Body of pancreas (tissue), 4 donors: ENCODE measurements at places on chromosomes 16 and 17. TPM values are rescaled to one million over a fixed set of nuclear protein-coding genes. Genes with fewer than 3 reads are reported as not detected.
A peak's percentile ranks its signal among the peaks of the same experiment; 100 is the strongest.

GRCh38 chr17:43880420-43880991 lies 26.8 kb downstream of the MPP2 start:
- no peak overlapping the region for H3K4me3 ChIP-seq
- peak; percentile 82 for DNase-seq
- peaks cover 4% of the 10 kb centered on the region for H3K4me1 ChIP-seq
- no peaks in the 10 kb centered on the region for H3K27me3 ChIP-seq
- no peaks in the 10 kb centered on the region for H3K36me3 ChIP-seq

DNA sequence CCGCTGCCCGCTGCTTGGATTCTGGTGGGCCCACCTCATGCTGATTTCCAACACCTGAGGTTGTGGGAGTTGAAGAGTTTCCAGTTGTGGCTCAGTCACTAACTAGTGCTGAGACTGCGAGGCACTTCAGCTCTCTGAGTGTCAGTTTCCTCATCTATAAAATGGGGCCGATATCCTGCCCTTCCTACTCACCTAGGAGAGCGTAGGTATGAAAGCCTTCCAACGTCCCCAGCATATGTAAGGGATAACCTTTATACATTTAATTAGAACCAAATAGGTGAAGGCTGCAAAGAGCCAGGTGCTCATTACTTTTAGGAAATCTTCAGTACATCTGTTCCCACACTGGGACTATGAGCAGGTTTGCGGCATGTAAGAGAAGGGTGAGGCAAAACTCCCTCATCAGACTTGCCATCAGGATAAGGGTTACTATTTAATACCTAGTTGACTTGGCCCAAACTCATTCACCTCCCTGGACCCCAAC lies 782 bp upstream of the KIF18B start:
- no peaks in the 10 kb centered on the region for H3K36me3 ChIP-seq
- no peaks in the 10 kb centered on the region for H3K27me3 ChIP-seq
- DNase-seq = no peak

RCVRN gene
- not detected for total RNA-seq

CCL16 gene
- total RNA-seq = 0.78 TPM

DNA sequence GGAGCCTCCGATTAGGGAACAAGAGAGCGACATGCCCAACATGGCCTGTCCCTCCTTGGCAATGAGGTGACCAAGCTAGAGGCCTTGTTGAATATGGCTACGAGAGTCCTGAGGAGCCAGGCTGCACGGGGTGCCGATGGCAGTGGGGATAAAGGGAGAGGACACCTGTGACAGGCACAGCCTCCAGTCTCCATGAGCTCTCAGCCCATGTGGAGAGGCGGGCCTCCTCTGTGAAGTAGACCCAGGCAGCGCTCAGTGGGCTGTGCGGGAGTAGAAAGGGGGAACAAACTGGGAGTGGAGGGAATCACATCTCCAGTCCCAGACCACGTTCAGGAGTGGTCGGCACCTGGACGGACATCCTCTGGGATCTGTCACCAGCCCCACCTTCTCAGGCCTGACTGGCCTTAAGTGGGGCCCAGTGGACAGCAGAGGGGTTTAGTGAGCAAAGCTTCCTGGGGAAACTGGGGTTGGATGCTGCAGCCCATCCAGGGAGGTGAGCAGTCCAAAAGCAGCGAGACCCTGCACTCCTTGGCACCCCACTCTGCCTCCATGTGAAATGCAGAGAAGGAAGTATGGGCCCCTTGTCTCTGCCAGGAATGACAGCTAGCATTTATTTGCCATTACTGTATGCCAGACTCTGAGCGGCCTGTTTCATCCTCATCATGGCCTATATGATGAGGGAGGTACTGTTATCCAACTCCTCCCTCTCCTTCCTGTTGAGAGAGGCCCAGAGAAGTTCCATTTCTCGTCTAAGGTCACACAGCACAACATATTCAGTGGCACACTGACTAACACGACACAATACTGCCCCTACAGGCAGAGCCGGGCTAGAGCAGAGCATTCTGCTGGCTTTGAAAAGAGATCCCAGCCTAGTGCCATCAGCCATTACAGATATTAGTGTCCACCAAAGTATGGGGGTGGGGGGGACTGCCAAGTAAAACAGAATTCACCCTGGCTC lies 4.5 kb upstream of the TMEM92 start:
- H3K4me1 ChIP-seq = peaks cover 16% of the 10 kb centered on the region
- DNase-seq = peak; percentile 61
- H3K4me3 ChIP-seq = no peak overlapping the region
- no peaks in the 10 kb centered on the region for H3K36me3 ChIP-seq
- no peaks in the 10 kb centered on the region for H3K27me3 ChIP-seq

FN3K gene
- total RNA-seq = 29.1 TPM

DNA sequence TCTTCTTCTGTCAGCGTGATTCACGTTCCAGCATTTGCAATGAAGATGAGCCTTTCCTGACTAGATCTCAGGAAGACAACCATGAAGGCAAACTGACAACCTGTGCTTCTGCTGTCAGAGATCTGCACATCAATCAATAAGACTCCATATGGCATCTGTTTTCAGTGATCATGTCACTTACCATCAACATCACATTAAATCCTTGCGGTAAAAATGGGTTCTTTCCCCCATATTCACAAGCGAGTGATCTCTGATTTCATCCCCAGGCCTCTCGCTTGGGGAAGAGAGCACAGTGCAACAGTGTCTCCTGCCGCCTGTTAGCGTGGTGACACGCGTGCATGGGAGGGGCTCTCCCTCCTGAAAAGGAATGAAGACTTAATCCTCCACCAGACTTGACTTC lies 11.1 kb downstream of the NACA2 start:
- H3K4me3 ChIP-seq = no peak overlapping the region

DNA sequence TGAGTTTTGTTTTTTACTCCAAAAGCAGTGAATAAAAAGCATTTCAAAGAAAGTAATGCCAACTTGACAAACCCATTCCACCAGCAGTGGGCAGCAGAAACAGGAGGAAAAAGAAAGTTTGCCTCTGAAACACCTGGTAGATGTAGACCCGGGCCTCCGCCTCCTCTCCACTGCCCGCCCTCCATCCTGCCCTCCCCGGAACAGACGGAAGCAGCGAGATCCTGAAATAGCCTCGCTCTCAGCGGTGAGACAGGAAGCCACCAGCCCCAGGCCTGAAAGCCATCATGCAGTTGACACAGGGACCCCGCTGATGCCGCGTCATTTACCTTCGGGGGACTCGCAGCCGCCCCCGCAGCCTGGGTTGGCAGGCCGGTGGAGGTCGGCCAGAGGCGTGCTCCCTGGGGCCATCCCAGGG lies 67.8 kb downstream of the C16orf78 start:
- H3K4me1 ChIP-seq = no peaks in the 10 kb centered on the region
- no peak overlapping the region for H3K4me3 ChIP-seq
- H3K27me3 ChIP-seq = no peaks in the 10 kb centered on the region
- H3K27ac ChIP-seq = no peak overlapping the region
- no peaks in the 10 kb centered on the region for H3K36me3 ChIP-seq
- DNase-seq = peak; percentile 13

DNA sequence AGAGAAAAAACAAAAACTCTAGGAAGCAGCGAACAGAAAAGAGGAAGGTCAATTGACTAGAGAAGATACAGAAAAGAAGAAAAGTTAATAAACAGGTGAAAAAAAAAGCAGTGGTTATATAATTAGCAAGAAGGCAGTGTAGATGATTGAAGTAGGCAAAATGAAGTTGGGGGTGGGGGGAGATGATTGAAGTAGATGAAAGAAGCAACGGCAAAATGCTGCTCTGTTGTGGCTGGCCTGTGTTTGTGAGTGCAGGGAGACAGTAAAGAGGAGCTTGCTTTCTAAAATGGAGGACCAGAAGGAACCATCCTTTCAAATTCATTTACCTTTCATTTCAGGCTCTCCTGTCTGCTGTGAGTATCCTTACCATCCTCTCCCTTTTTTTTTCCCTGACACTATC lies 3.6 kb downstream of the EVI2B start:
- H3K27ac ChIP-seq = no peak overlapping the region
- no peaks in the 10 kb centered on the region for H3K36me3 ChIP-seq
- no peak for DNase-seq
- no peaks in the 10 kb centered on the region for H3K4me1 ChIP-seq
- H3K27me3 ChIP-seq = no peaks in the 10 kb centered on the region

NTN1 gene
- total RNA-seq = 3.6 TPM

DNA sequence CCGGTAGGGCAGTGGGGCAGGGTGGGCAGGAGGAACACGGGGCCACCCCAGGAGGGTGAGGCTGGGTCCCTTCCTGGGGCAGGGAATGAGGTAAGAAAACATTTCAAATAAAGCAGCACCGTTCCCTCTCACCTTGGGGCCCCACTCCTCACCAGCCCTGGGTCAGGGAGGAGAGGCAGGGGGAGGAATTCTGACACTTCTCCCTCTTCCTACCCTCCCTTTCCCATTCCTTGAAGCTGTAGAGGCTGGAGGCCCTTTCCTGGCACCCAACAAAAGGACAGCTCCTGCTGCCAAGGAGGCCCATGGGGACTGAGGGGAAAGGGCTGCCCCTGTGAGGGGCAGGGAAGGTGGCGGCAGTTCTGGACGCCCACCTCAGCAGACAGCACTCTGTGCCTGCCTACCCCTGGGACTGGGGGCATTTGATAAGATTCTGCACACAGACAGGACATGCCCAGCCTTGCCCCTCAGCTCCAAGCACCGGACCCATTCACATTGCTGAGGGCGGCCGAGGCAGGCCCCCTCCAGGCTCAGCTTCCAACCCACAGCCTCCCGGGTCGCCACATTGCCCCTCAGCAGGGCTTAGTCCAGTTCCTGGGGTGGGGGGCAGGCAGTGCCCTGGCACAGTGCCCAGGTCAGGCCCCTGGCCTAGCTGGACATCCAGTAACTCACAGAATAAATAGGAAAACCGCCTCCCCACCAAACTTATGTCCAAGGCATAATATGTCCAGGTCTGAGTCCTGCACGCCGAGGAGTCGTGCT lies 6.2 kb downstream of the ATXN7L3 start:
- no peaks in the 10 kb centered on the region for H3K27me3 ChIP-seq
- no peak overlapping the region for H3K4me3 ChIP-seq
- peaks cover 4% of the 10 kb centered on the region for H3K36me3 ChIP-seq
- DNase-seq = no peak
- H3K27ac ChIP-seq = no peak overlapping the region
- peaks cover 14% of the 10 kb centered on the region for H3K4me1 ChIP-seq

GRCh38 chr17:29747660-29748059 lies 124.9 kb upstream of the CORO6 start:
- no peaks in the 10 kb centered on the region for H3K36me3 ChIP-seq
- H3K4me1 ChIP-seq = peaks cover 16% of the 10 kb centered on the region
- no peak overlapping the region for H3K4me3 ChIP-seq
- H3K27me3 ChIP-seq = no peaks in the 10 kb centered on the region
- no peak for DNase-seq
- H3K27ac ChIP-seq = no peak overlapping the region

UTS2R gene
- not detected for total RNA-seq

GRCh38 chr16:69633375-69633774 lies 67.6 kb downstream of the NFAT5 start:
- no peak for DNase-seq
- no peak overlapping the region for H3K27ac ChIP-seq
- H3K27me3 ChIP-seq = no peaks in the 10 kb centered on the region
- no peaks in the 10 kb centered on the region for H3K36me3 ChIP-seq
- H3K4me1 ChIP-seq = no peaks in the 10 kb centered on the region

DNA sequence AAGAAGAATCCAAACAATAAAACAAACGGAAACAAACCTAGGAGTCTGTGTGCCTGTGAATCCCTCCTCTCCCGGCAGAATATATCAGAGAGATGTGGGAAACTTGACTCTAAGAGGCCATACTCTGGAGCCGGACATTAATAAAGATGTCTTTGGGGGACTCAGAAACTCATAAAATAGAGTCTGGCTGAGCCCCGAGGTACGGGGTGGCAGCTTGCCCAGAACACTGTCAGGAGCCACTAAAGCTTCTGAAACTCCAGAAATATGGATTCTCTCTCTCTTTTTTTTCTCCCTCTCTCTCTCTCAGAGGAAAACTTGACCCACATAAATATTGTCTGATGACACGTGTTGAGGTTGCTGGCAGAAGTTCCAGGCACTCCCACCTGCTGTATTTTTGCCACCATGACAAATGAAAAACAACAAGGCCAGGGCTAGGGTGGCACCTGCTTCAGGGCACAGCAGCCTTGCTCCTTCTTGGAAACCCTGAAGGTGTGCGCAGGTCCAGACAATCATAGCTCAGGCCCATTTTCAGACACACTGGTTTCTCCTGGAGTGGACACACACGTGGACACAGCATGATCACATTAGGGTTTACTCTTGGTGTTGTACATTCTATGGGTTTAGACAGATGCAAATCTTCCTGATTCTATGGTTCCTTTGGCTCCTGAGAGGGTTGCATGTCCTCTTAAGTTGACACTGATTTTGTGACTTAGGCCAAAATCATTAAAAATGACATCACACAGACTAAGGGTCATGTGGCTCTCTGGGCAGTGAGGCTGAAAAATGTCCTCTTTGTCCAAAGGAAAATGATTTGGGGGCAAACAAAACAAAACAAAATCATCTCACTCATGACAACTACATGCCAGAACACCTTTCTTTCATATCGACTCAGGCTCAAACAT lies 282.6 kb upstream of the IRX3 start:
- no peak overlapping the region for H3K4me3 ChIP-seq
- H3K27me3 ChIP-seq = no peaks in the 10 kb centered on the region
- no peaks in the 10 kb centered on the region for H3K4me1 ChIP-seq
- H3K36me3 ChIP-seq = no peaks in the 10 kb centered on the region

CENPN gene
- 4.3 TPM for total RNA-seq

DNA sequence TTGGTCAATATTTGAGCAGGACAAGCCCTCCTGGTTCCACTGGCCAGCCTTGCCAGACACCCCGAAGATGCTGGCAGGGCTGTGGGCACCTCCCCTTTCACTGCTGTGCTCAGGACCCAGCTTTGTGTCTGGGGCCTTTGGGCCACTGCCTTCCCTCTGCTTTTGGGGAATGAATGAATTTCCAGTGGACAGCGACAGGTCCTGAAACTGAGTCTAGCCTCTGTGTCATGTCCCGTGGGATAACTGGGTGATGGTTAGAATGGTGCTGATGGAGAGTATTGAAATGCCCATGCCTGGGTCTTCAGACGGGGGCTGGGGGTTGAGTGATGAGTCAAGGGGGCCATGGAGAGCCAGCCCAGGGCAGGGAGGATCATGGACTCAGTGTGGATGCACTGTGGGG lies 135.8 kb downstream of the FOXL1 start:
- no peak overlapping the region for H3K4me3 ChIP-seq
- no peak for DNase-seq
- no peak overlapping the region for H3K27ac ChIP-seq
- no peaks in the 10 kb centered on the region for H3K27me3 ChIP-seq
- no peaks in the 10 kb centered on the region for H3K36me3 ChIP-seq

GRCh38 chr17:13931111-13931526 lies 138.2 kb upstream of the COX10 start:
- no peaks in the 10 kb centered on the region for H3K4me1 ChIP-seq
- no peaks in the 10 kb centered on the region for H3K27me3 ChIP-seq
- no peaks in the 10 kb centered on the region for H3K36me3 ChIP-seq
- H3K4me3 ChIP-seq = no peak overlapping the region
- no peak overlapping the region for H3K27ac ChIP-seq
- DNase-seq = no peak

KRT39 gene
- not detected for total RNA-seq

GRCh38 chr17:4557626-4558346 lies 2.6 kb downstream of the GGT6 start:
- H3K27ac ChIP-seq = no peak overlapping the region
- DNase-seq = no peak
- H3K36me3 ChIP-seq = peaks cover 2% of the 10 kb centered on the region
- peaks cover 53% of the 10 kb centered on the region for H3K4me1 ChIP-seq
